Stimulated activated CD8-positive, alpha-beta memory T cell treated with anti-CD3 and anti-CD28 coated beads, Interleukin-4, amount 100 ng/mL, for 4 hours (primary cell): ENCODE measurements at places on chromosomes 7 and 10.

DNA sequence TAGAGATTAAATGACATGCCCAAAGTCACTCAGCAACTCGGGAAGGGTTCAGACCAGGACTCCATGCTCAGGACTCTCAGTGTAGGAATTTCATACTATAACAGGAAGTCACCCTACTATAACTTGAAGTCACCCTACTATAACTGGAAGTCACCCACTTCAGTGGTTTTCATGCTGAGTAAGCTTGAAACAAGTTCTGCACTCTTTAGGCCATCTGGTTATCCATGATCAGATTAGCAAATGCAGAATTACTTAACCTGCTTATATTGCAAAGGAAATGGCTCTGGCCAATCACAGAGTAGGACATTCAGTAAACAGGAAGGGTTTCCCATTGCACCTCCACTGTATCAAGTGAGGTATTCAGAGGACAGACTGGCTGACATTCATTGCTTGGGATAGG, 1240.4 kb downstream of the GATA3 start:
- no peak for DNase-seq

DNA sequence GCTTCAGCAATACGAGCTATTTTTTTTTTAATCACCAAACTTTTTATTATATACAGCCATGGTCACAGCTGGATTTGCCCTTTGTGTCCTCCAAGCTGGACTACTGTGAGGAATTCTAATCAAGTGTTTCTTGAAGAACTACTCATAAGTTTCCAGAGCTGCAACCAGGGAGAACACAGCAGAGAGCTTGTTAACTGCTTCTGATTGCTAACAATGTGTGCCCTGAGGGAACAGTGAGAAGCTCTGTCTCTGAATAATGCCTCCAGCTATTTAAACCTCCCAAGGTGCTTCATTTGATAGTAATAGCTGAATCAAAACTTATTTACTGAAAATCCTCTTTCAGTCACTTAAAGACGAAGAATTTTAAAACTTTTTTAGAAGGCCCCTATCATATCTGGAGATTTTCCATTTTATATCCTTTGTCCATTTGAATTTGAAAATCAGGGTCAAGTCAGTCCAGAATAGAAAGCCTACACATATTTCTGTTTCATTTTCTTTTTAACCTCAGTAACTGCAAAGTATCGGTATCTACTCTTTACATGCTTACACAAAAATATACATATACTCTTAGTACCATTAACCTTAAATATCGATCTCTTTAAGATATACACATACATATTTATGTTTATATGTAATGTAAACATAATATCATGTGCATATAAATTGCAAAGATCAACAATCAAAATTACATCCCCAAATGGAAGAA, 1024.2 kb downstream of the GRM8 start:
- no peak for DNase-seq

DNA sequence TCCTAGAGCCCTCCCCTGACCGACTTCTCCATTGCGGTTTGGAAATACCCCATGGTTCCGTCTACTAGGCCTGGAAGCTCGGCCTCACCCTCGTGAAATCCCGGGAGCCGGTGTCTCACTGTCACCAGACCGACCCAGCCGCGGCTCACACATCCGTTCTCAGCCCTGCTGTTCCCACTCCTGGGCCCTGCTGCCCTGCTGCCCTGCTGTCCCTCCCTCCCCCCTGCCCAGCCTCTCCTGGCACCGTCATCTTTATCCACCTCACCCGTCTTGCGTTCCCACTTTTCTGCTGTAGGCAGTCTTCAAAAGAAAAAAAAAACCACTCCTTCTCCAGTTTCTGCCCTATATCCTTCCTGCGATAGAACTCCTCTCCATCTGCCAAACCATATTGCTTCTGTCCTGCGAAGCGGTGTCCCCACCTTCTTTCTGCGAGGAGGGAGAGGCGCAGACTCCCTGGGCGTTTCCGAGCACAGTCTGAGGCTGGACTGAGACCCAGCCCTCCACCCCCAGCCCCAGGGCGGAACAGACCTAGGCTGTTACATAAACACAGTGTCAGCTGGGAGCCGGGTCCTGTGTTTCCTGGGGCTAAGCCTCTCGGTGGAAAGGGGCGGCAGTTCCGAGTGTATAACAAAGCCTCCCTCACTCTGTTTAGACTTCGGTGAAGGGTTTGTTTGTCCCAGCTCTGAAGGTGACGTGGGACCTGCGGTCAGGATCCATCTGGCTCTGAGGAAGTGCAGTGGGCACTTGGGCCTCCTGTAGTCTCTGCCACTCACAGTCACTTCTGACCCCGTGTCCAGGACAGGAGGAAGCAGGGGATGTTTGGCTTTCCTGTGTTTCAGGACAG, 2.8 kb downstream of the AGAP3 start:
- DNase-seq: no peak

GRCh38 chr10:104910712-104911111, 269.6 kb downstream of the SORCS3 start:
- no peak for DNase-seq
